ENCODE measurements at places on chromosomes 16 and 17. TPM values are rescaled to one million over a fixed set of nuclear protein-coding genes. Genes with fewer than 3 reads are reported as not detected.

The KRTAP3-1 gene
- total RNA-seq: not detected

The TK1 gene
- total RNA-seq: 2.9 TPM

The CES5A gene
- not detected for total RNA-seq

The TTLL6 gene
- total RNA-seq: not detected

The PRSS8 gene
- 15.0 TPM for total RNA-seq

The CALB2 gene
- 2.2 TPM for total RNA-seq

The WNT9B gene
- total RNA-seq: not detected

The CD2BP2 gene
- 37.6 TPM for total RNA-seq

All from bronchial epithelial cell (primary cell).